Stimulated activated CD4-positive, alpha-beta T cell treated with anti-CD3 and anti-CD28 coated beads, Interleukin-1b, Interleukin-23, amount 100 ng/mL, for 24 hours (primary cell): ENCODE measurements at places on chromosomes 1 and 21.

DNA sequence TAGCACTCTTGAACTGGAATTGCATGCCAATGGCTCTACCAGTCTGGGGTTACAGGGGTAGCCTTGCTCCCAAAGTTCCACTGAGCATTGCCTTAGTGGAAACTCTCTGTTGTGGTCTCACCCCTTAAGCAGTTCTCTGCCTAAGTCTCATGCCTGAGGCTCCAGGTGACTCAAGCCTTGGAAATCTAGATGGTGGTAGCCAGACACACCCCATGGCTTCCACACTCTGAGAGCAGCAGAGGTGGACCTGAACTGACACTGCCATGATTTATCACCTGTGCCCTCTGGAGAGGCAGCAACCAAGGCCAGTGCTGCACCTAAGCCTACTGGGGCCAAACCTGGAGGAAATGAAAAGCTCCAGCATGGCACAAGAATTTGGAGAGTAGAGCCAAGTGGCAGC is 285.7 kb upstream of the PKN2 start:
- DNase-seq = no peak

DNA sequence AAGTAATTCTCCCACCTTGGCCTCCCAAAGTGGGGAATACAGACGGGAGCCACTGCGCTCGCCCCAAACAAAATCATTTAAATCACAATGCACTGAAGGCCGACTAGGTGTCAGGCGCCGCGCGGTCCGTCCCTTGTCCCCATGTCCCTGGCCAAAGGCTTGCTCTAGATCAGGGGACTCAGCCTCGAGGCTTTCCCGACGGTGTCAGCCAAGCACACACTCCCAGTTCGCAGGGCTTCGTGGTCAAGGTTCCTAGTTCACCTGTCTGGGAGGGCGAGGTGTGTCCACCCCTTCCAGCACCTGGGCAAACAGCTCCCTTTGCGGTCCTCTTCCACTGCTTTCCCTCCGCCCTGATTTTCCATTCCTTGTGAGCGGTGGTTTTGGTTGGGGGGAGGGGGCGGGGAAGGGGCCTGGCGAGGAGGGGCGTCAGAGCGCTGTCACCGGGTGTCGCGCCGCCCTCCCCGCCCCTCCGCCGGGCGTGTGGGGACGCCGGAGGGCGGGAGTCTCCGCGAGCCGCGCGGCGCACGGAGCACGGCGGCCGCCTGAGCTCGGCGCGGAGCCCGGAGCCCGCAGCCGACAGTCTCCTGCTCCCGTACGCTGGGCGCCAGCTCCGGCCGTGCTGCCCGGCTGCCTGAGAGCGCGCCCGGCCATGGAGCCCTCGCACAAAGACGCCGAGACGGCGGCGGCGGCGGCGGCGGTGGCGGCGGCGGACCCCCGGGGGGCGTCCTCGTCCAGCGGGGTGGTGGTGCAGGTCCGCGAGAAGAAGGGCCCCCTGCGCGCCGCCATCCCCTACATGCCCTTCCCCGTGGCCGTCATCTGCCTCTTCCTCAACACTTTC is at the start of gene STUM:
Gene STUM, plus strand, starts transcription at position 509 of the 838 bp plus-strand sequence. Its CDS starts 141 bp downstream, at position 650.
- no peak for DNase-seq

DNA sequence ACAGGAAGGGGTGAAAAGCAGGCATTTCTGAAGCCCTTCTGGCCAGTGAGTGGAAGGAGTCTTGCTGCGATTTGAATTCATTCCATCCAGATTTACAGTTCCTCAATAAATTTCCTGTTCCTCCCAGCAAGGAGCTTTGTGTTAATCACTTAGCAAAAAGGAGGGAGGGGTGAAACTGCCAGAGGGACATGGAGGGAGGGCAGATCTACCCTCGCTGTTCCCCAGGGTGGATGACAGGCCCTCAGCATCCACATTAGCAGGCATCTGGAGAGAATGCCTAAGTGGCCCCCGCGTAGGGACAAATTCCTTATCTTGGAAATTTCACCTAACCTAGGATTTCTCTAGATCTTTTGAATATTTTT is 1.2 kb downstream of the ETV3 start:
- DNase-seq = no peak

GRCh38 chr1:199098468-199098867 is 459.6 kb downstream of the PTPRC start:
- no peak for DNase-seq

- no peak for DNase-seq
These were observed 13.6 kb downstream of the TARDBP start for GRCh38 chr1:11026052-11026451.

DNA sequence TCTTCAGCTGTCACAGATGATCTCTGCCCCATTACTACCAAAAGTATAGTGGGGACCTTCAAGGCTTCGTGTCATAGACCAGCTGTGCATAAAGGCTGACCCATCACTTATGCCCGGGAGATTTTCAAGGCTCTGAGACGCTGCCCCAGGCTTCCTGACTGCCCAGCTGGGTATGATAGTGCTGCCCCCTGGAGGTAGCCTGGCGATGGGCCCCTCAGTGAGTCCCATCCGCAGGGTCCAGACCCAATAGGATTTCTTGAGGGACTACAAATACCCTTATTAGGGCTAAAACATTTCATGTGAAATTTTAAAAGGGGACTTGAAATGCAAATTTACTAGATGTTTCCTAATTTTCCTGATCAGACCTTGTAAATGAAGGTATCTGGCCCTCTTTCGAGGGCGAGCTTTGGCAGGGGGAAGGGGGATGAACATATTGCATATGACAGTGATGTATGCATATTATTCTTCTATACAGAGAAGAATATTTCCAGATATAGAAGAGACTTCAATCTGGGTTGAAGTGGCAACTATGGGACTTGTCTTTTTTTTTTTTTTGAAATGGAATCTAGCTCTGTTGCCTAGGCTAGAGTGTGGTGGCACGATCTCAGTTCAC is 11.7 kb upstream of the FCMR start:
- DNase-seq = peak; percentile 59

- no peak for DNase-seq
These were observed 137.3 kb upstream of the USH2A start for GRCh38 chr1:216560527-216560926.
